ENCODE measurements at places on chromosomes 13 and 19.

DNA sequence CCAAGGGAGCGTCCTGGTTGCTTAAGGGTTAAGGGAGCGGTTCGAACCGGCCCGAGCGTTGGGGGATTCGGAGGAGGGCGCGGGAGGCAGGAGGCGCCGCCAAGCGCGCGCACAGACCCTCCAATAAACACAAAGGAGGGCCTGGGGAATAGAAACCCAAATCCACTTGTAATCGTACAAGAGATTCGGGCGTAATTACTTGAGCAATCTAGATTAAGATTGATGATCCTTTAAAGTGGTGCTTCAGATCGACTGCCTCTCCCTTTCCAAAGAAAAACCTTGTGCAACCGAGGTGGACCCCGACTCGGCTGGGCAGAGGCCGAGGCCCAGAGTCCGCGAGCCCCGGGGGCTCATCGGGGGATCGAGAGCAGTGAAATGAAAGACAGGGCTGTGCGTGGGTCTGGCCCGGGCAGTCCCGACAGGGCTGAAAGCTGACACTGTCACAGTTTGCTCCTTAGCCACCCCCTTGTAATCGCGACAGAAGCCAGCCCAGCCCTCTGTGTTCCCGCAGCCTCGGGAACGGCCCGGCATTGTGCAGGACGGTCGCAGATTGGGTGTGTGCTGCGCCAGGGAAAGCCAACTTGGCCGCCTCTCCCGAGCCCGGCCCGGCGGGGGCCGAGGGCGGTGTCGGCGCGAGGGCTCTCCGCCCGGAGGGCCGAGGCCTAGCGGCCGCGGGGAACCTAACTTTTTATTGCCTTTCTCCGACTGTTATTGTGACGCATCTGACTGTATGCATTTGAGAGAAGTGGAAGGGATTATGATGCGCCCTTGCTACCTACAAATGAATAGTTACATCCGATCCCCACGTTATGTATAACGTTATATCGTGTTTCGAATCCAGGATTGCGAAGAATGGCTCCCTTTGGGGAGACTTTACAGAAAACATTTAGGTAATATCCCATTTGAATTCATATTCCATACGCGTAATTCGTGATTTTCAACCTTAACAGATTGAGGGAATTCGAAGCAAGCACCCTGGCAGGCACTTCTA lies 5.5 kb downstream of the MAB21L1 start:
- peak; percentile 8 for DNase-seq

GRCh38 chr19:1863328-1863637 lies at the start of gene KLF16:
KLF16 (minus strand) TSS chr19:1863579; CDS start chr19:1863497, 82 bp downstream.
- DNase-seq = no peak

DNA sequence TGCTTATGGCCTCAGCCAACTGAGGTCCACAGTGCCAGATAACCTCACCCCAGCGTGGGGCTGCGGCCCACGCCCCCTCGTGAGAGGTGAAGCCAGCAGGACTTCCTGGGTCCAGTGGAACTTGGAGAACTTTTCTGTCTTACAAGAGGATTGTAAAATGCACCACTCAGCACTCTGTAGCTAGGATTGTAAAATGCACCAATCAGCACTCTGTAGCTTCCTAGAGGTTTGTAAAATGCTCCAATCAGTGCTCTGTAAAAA lies 109.1 kb downstream of the AKAP11 start:
- no peak for DNase-seq

DNA sequence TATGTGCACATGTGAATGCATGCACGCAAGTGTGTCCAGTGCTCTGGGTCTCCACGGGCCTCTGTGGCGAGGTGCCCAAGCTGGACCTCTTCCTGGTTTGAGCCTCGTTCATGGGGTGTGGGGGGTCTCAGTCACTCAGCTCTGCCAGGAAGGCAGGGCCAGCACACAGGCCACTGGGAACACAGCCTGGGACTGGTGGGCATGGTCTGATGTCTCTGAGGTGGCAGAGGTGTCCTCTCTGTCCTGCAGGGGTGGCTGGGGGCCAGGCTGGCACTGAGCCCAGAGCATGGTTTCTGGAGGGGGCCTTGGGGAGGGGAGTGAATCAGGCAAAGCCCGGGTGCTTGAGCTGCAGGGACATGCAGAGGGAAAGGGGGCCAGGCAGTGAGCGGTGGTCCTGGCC lies 9.4 kb downstream of the LRP3 start:
- DNase-seq = no peak

- DNase-seq = no peak
These were observed 17.7 kb upstream of the RUBCNL start for GRCh38 chr13:46404733-46405100.

DNA sequence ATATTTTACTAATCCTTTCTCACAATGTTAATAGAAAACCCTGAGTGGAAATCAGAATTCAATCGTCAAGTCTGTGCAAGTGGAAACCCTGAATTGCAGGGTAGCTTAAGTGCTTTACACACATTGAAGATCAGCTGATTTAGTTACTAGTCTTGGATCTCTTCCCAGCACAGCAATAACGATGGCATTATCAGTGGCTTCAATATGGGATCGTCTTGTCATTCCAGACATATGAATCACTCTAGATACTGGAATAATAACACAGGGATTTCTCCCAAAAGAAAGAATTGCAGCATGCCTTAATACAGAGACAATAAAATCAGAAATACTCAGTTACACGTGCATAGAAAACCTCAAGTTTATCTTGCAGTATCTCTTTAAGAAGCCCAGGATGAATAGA lies 12.6 kb upstream of the METTL21C start:
- peak; percentile 85 for DNase-seq

DNA sequence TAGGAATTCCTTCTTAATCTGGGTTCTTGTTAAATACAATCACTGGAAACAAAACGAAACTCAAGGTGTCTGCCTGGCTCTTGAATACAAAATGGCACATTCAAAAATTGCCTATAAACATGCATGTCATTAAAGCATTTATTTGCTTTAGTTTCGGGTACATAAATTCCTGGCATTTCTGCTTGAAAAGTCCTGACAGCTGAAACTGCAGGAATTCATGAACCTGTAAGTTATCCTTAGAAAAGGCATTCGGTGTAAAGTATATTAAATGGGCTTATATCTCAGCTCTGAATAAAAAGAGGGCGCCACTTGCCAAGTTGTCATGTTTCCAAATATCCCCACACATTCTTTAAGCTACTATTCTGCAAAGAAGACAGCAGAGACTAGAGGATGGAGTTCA lies 32.9 kb downstream of the RXFP2 start:
- DNase-seq = no peak

GRCh38 chr13:44652962-44653660 lies 77.0 kb upstream of the TSC22D1 start:
- peak; percentile 63 for DNase-seq

- no peak for DNase-seq
These were observed 26.9 kb downstream of the NOTCH3 start for GRCh38 chr19:15173746-15174404.

DNA sequence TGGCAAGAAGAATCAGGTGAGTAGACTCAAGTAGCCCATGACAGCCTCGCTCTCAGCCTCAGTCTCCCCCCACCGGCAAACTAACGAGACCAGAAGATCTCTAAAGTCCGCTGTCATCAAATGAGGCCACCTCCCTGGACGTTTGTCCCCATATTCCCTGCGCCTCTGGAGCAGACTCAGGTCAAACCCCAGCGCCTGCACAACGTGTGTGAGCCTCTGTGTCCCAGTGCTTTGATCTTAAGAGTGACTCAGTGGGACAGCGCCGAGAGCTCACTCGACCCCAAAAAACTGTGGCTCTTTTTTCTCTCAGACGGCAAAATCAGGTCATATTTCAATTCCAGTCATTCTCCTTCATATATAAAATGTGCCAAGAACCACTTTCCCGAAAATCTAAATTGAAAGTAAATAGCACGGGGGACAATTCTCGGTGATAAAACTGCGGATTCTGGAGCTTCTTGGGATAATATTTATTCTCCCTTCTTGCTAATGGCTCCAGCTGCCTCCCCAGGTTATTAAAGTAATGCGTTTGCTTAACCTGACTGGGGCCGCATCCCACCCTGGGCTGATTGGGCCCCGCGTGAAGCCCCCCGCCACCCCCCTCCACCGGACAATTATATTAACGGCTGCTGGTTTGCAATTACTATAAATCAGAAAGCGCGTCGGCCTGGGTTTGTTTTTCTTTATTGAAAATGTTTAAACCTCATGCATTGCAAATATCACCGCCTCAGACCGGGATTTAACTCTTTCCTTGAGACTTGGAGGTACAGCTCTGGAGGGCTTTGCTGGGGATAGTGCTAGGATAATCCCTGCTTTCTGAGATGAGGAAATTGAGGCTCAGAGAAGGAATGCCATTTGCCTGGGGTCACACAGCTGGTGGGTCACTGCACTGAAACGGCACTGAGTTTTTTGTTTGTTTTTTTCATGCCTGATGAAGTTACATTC lies 37.5 kb upstream of the ZNRF4 start:
- no peak for DNase-seq

- no peak for DNase-seq
These were observed 49.3 kb downstream of the DLEU7 start for GRCh38 chr13:50794226-50794625.
